ENCODE measurements at places on chromosomes 3 and 15.

GRCh38 chr3:17979911-17980310, 237.5 kb upstream of the TBC1D5 start:
- no peak for DNase-seq

GRCh38 chr3:30286007-30286669, 320.3 kb upstream of the TGFBR2 start:
- no peak for DNase-seq

- no peak for DNase-seq
These were observed 63.0 kb upstream of the SMAD3 start for GRCh38 chr15:67002368-67002767.

DNA sequence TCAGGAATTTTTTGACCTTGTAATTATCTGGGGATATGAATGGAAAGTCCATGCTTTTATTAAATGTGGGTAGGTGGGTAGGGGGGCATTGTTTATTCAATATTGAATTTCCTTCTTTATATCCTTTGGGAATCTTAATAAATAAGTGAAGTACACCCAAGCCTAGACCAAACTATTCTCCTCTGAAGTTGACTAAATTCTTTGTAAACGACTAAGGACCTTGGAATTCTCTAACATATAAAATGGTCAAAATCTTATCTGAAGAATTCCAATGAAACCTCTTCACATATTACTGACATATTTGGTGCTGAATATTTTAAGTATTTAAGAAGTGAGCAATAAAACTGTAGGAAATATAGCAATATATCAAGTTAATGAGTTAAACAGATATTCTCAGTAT, 1432.1 kb upstream of the GBE1 start:
- no peak for DNase-seq

DNA sequence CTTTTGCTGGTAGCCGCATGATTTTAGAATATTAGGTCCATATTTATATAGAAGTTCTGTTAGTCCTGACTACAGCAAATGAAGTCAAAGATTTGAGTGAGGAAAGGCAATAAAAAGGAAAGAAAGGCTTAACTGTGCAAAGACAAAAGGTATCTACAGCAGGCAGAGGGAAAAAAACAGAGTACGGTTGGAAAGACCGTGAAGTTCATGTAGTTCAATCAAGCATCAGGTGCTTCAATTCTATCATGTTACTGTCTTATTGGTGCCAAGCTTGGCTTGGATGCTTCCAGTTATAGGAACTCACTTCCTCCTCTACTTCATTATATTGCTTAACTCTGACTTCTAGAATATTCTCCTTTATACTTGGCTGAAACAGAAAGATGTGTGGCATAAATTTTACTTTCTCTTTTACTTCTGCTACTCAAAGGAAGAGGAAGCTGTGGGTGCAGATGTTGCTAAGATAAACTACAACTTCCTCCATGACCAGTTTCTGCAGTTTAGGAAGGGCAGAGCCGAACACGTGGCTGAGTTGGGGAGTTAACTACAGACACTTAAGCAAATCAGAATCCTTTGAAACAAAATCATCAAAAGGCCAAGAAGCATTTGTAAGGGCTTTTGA, 72.6 kb upstream of the ZBED2 start:
- no peak for DNase-seq

- no peak for DNase-seq
These were observed 248.3 kb downstream of the VPS13C start for GRCh38 chr15:61811952-61812351.

GRCh38 chr15:78663703-78664102, 22.7 kb upstream of the CHRNB4 start:
- no peak for DNase-seq

DNA sequence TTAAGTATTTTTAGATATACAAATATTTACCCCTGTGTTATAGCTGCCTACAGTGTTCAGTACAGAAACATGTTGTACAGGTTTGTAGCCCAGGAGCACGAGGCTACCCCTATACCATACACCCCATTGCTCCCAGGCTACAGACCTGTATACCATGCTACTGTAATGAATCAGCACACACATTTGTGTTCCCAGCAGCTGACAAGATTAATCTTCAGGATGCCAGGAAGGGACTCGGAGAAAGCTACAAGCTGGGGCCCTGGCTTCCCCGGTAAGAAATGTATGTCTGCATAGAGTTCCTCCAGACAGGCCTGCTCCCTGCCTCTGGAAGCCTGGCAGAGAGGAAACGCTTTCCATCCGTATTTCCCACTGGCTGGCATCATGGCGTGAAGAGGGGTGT, 136.5 kb downstream of the XXYLT1 start:
- DNase-seq, result no peak

- DNase-seq, result no peak
These were observed 23.1 kb upstream of the THSD4 start for GRCh38 chr15:71092056-71092600.
